ENCODE measurements at places on chromosomes 3 and 15.

DNA sequence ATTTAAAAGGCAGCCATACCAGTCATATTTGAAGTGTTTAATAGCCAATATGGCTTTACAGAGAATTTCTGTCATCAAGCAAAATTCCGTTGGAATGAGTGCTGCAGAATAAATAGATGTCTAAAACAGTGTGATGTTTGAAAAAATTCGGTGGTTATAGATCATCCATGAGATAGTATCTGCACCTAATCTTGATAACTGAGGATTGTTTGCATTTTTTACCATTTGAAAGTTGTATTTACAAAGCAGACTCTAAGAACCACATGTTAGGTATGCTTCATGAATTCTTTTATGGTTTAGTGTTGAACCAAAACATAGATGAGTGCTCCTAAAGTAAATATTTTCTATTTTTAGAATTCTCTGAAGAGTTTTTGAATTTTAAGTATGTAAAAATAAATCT lies 476.1 kb downstream of the NAALADL2 start:
- DNase-seq: no peak

GRCh38 chr15:87639305-87640011 lies 617.1 kb downstream of the NTRK3 start:
- no peak for DNase-seq

DNA sequence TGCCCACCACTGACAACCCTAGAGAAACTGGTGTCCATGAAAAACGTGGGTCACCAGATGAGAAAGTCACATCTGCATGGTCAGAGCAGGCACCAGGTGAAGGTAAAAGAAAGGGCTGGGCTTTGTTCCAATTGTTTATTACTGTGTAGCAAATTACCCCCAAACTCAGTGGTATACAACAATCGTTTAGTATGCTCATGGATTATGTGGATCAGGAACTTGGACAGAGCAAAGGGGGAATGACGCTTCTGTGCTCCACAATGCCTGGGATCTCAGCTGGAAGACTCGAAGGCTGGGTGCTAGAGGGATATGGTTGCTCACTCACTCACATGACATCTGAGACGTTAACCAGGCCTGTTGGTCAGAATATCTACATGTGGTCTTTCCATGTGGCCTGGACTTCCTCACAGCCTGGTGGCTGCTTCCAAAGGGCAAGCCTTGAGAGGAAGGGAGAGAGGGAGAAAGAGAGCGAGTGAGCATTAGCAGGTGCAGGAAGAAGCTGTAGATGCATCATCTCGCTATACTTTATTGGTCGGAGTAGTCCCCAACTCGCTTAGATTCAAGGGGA lies 44.9 kb downstream of the LPP start:
- DNase-seq: no peak

- DNase-seq: no peak
Observed at GRCh38 chr15:54298396-54298795, 320.2 kb downstream of the UNC13C start.

DNA sequence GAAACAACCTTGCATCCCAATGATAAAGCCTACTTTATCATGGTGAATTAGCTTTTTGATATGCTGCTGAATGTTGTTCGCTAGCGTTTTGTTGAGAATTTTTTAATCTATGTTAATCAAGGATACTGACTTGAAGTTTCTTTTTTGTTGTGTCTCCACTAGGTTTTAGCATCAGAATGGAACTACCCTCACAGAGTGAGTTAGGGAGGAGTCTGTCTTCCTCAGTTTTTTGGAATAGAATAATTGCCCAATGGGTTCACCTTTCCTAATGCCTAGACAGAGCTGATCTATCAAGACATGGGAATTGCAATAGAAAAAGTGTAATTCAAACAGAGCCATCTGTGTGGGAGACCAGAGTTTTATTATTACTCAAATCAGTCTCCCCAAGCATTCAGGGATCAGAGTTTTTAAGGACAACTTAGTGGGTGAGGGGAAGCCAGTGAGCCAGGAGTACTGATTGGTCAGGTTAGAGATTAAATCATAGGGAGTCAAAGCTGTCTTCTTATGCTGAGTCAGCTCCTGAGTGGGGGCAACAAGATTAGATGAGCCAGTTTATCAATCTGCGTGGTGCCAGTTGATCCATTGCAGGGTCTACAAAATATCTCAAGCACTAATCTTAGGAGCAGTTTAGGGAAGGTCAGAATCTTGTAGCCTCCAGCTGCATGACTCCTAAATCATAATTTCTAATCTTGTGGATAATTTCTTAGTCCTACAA lies 237.4 kb upstream of the PPP2R3A start:
- no peak for DNase-seq

- no peak for DNase-seq
Observed at GRCh38 chr3:186989429-186989828, 59.1 kb downstream of the ST6GAL1 start.

DNA sequence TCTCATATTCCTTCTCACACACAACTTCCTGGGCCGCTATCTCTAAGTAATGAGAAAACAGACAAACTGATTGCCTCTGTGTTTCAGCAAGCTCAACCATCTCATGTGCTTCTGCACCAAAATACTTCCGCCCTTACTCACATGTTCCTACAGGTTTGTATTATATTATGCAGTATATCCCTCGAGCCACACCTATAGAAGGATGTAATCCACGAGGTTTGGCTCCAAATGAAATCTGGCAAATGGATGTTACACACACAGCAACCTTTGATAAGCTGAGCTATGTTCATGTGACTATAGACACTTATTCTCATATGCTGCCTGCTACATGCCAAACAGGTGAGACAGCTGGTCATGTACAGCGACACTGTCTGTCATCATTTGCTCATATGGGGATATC lies 22.6 kb downstream of the CCRL2 start:
- DNase-seq: no peak

GRCh38 chr15:70309716-70310115 lies 212.0 kb upstream of the TLE3 start:
- no peak for DNase-seq
